DMS53 (cell line): ENCODE measurements at places on chromosomes 1 and 21.

DNA sequence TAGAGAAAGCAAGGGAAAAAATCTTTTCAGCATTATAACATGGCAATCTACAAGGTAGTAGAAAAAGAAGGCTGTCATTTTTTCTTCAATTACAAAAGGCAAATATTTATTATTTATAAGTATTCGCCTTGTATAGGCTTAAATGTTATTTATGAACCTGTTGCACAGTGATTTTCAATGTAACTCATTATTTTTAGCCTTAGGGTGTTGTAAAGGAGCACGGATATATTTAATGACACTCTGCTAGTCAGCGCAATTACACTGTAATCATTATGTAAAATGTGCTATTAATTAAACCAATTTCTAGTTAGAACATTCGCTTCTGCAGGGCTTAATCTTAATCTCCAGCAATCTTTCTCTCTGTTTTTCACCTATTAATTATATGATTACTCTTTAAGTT, 145.0 kb downstream of the ATG4C start:
- DNase-seq, result no peak

DNA sequence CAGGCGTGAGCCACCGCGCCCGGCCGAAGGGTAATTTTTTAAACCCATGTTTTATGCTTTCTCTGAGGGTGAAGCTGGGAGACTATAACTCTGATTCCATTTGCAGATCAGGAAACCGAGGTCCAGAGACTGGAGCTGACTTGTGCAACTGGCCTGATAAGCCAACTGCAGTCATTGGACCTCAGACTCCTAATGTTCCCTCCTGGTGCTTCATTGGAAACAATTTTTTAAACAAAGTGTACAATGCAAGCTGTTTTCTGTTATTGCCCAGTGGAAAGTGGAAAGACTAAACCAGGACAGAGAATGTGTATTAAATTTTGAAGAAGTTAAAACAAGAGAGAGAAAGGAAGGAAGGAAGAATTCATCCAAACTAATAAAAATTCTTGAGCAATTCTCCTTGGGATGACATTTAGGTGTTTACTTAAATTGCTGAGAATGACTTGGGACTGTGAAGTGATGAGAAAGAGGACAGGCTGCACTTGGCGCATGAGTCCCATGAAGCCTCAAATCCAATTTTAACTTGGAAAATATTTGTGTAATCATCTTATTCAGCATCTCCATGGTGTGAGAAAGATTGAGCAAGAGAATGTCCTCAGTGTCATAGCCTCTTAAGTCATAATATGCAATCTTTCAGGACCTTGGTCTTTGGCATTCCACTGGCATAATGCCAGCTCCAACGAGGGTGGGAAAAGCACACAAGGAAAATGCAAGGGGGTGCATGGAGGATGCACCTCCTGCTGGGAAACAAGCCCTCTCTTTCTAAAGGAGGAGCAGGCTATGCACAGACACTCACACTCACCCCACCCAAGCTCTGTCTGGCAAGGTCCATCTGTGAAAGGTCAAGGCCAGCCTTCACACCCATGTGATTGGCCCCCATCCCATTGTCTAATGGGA, 342.0 kb downstream of the SIPA1L2 start:
- DNase-seq, result no peak

GRCh38 chr1:226019572-226019971, 20.4 kb upstream of the SDE2 start:
- no peak for DNase-seq

GRCh38 chr1:235019471-235019870, 109.2 kb downstream of the TOMM20 start:
- no peak for DNase-seq

- DNase-seq, result no peak
These were observed 2.8 kb upstream of the GPR153 start for GRCh38 chr1:6263716-6264115.

GRCh38 chr1:204075890-204076846, 3.3 kb downstream of the SOX13 start:
- peak; percentile 29 for DNase-seq

DNA sequence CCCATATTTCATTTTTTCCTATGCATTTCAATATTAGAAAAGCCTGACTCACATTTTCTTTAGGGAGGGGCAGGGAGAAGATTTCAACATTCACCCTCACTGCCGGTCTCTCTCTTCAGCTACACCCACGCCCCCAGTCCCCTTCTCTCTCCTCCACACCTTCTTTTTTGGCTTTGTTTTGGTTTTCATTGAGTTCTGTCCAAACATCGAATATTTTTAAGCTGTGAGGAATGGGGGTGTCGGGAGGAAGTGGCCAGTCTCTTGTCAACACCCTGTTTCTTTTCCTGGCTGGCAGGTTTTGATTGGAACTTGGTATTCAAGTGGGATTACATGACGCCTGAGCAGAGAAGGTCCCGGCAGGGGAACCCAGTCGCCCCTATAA, 177.3 kb downstream of the PGBD5 start:
- no peak for DNase-seq

DNA sequence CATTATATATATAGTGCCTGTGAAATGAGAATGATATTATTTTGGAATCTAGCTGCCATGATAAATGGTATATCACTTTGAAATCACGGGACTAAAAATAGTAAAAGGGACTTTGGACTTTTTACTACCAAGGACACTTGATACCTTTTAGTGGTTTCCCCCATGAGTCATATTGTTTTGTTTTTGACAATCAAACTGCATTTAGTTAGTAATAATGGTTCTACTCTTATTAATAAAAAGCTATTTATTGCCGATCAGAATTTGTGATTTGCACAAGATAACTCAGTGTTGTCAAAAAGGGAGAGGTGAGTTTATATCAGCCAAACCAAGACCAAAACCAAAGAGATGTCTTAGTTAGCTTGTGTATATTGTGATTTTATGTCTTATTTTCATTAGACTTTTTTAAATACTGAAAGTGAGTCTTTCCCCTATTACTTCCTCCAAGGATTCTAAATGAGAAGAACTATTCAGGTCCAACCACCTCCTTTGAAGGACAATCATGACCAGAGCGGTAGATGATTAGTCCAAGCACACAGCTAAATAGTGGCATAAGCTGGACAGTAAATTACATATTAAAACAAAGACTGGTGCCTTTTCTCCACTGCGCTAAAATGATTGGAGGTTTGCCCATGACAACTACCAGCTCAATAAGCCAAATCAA, 281.7 kb upstream of the ESRRG start:
- DNase-seq, result peak; percentile 86
